Mesenchymal stem cell (in vitro differentiated cells and primary cell): ENCODE measurements at places on chromosomes 3 and 15.
A peak's percentile ranks its signal among the peaks of the same experiment; 100 is the strongest.

DNA sequence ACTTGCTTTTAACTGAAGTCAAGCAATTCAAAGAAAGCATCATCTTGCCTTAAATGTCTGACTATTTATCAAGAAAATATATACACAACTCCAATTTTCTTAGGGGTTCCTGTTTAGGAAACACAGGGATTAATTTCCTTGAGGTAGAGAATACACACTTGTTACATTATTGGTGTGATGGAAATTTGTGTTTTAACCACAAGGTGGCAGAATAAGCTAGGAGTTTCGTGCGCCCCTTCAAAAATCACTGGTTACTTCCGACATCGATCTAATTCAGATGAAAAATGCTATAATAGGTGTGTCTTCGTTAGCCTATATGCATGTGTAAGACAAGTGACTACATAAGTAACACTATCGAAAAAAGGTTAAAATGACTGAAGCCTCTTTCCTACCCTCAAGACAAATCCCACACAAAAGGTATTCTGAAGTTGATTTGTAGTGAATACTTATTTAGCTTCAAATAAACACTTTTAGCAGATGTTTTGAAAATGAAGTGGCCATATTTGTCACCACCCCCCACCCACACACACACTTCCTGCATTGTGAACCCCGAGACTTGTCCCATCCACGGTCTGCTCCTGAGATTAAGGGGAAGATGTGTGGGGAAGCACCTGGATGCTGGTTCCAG, 246.5 kb downstream of the ROBO1 start:
- peak; percentile 40 for DNase-seq

DNA sequence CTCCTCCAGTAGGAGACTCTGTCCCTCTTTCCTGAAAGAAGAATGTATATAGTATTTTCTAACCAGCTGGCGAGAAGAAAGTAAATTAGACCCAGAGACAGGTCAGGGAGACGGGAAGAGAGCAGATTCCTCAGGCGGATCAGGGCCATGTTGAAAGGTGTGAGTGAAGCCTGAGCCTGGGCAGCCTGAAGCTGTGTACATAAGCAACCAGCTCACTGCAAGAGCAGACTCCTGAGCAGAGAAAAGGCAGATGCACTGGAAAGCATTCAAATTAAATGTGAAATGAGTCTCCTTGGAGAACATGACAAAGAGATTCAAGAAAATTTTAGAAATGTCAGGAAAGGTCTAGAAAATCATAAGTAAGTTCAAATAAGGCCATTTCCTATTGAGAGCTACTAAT, 165.8 kb downstream of the GOLIM4 start:
- peak; percentile 11 for DNase-seq

DNA sequence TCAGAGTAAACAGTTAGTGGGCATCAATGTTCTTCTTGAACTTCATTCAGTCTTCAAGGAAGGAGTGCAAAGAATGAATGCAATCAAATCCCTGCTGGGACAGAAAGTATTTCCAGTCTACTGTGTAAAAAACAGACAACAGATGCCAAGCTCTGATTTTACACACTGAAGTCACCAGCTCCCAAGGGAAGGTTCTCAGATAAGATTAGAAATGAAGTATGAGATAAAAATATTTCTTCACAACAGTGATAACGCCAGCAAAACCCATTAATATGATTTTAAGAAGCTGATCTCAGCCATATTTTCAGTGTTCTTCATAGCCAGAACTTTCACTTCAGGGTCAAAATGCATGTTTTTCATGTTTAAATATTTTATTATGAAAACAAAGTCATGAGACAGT, 265.6 kb downstream of the CTNNB1 start:
- no peak for DNase-seq

GRCh38 chr3:195251336-195252065, 19.5 kb downstream of the XXYLT1 start:
- no peak for DNase-seq

DNA sequence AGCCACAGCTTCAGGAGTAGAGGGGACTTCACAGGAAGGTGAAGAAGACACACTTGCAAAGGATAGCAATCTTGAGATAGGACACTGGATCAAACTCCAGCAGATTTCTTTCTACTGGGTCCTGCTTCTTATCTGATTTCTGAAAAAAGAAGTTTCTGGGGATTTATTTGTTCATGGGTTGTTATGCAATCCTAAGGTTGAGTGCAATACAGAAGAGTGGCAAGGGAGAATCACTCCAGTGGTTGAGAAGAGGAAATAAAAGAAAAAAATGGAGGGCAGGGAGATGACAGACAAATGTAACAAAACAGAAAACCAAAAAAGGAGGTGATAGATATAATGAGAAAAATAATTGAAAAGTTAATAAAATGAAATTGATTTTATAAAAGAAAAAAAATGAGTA, 858.3 kb downstream of the TUSC7 start:
- DNase-seq = no peak

DNA sequence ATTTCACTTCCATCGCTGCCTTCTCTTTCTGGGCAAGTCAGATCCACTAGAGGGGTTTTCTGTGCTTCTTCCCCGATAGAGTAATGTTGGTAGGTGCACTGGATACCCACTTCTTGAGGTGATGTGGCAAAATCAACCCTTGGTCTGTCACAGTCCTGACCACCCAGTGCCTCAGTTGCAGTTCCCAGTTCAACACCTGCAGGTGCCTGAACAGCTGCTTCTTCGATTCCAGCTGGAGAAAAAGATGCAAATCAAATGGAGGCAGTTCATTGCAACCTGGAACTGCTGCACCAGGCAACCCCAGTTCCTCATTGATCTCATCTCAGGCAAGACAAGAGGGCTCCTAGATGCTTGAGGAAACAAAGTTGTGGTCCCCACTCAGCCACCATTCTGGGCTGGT, 186.6 kb downstream of the UBE2E2 start:
- DNase-seq = no peak

GRCh38 chr3:172591876-172592771, 68.9 kb upstream of the TNFSF10 start:
- DNase-seq = peak; percentile 25

GRCh38 chr3:54036543-54036942, 85.8 kb upstream of the CACNA2D3 start:
- no peak for DNase-seq

GRCh38 chr3:151278230-151278629, at the start of gene P2RY14:
TSS of gene P2RY14 (minus strand) at chr3:151278542. CDS start at chr3:151214316, 64,226 bp downstream.
- DNase-seq = no peak

- no peak for DNase-seq
Observed at GRCh38 chr3:143977341-143978262, 6.0 kb downstream of the DIPK2A start.

GRCh38 chr3:122466701-122467240, 48.0 kb downstream of the KPNA1 start:
- DNase-seq = no peak
